HAP-1 (cell line): ENCODE measurements at places on chromosomes 4 and X.

DNA sequence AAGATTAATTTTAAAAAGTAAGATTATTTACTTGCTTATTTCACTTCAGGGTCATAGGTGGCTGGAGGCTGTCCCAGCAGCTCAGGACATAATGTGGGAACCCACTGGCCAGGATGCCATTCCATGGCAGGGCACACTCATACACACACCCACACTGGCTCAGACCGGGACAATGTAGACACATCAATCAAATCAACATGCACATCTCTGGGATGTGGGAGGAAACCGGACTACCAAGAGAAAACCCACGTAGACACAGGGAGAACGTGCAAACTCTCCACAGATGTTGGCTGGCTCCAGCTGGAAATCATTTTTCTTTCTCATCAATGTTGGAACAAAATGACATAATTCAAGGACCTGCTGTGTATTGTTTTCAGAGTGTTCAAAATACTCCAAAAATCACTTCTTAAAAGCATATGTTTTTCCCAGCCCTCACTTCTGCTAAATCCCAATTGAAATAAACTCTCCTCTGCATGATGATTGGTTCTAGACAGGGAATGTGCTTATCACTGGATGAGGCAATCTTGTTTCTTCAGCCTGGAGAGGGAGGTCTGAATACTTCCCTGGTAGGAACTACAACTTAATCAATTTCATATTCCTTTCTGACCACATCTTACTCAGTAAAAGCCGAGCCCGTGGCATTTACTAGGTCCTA is 18.6 kb upstream of the CPE start:
- DNase-seq = no peak

DNA sequence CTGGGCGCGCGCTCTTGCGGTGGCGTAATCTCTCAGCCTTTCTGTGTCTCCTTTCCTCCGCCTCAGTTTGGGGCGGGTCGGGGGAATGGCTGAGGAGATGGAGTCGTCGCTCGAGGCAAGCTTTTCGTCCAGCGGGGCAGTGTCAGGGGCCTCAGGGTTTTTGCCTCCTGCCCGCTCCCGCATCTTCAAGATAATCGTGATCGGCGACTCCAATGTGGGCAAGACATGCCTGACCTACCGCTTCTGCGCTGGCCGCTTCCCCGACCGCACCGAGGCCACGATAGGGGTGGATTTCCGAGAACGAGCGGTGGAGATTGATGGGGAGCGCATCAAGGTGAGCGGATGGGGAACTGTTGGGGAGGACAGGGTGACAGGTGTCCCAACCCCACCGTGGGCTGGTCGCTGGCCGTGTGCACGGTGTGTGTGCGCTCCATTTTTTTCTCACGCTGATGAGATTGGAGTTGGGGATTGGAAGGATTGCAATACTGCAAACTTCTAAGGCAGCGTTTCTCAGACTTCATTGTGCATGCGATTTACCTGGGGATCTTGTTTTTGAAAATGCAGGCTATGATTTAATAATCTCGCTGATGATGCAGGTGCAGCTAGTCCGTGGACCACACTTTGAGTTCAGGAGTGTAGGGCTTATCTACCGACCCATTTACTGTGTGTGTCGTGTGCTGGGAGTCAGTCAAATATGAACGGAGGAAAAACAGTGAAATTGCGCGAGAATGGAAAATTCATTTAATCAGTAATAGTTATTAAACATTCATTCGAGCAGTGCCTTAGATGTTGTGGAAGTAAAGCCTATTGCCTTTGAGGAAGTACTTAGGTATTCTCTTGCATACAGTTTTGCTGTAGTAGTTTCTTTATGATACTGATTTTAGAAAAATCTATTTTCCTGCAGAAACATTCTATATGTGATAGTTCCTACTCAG is at the start of gene RAB33B:
TSS of gene RAB33B (plus strand) at position 11 of the 935 bp plus-strand sequence. CDS start at position 86, 75 bp downstream.
- no peak for DNase-seq

DNA sequence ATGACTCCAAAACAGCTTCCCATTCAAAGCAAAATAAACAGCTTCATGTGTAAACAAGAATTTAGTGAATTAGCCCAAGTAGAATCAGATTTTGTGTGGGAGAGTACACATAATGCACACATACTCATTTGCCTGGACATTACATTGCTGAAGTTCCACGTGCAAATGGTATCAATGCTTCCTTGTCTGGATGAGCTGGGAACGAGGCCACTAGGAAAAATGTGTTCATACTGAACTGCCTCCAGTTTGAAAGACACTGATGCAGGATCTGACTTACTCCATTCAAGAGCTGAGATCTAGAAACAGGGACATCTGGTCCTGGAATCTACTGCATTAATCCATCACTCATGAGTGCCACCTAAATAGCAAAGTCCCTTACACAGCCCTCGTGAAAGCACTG is 228.0 kb downstream of the APBB2 start:
- no peak for DNase-seq

GRCh38 chr4:187598196-187598595 is 397.4 kb upstream of the ZFP42 start:
- no peak for DNase-seq

- DNase-seq = no peak
Measured at GRCh38 chrX:7372825-7373525, 225.0 kb upstream of the PUDP start.

DNA sequence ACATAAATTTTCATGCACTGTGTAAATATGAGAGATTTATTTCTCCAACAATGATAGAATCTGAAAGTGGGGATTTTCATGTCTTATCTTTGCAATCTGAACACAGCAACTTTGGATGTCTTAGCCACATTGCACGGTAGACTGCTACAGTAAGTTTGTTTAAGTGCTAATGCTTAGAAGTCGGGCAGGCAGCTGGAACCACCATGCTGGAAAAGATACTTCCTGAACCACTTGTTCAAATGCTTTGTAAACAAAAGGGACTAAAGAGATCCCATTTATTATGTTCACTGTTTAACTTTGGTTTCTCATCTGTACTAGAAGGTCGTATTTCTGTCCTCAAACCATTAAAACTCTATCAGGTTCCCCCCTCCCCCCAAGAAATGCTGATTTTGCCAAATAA is 555.9 kb upstream of the DIPK2B start:
- DNase-seq = no peak

DNA sequence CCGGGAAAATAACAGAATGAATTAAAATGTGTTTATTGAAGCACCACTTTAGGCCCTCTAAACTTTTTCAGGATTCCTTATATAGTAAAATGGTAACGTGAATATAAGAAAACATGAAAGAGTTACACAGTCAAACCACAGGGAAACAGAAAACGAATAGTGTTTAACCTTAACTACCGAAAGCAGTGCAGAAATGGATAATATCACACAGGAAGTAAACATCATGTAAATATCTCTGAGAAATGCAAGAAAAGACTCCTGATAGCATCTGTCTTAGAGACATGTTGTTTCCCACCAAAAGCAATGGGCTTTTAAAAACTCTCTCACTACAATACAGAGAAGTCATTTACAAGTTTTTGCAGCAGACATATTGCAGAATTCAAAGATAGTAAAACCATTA is 323.9 kb upstream of the CXXC4 start:
- no peak for DNase-seq

DNA sequence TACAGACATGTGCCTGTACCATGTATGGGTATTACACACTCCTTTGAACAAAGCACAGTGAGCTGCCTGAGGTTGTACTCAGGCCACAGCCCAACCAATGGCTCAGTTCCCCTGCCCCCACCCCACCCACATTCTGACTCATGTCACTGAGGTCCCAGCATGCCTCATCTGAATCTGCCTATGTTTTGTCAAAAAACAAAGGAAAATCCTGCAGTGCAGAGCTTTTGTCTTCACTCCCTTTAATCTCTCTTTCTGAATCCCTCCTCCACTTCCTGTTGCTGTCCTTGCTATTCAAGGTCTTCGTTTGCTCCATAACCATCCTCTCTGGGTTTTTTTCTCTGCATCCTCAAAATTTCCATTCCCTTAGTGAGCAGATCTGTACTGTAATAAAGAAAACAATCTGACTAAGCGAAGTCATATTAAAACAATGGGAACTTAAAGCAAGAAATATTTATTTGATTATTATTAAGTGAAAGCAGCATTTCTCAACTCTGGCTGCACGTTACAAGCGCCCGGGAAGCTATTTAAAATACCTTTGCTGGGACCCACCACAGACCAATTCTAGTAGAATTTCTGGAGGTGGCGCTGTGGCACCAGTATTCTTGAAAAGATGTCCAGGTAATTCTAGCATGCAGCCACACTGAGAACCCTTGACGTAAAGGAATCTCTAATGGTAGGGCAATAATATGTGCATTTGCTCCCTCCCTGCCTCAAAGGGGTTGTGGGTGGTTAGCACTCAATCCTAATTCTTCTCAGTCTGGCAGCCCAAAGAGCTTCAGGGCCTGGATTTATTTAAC is 8.7 kb downstream of the GUCY2F start:
- DNase-seq = peak; percentile 82

GRCh38 chrX:97372001-97372766 is 488.5 kb downstream of the RPA4 start:
- DNase-seq = peak; percentile 20

DNA sequence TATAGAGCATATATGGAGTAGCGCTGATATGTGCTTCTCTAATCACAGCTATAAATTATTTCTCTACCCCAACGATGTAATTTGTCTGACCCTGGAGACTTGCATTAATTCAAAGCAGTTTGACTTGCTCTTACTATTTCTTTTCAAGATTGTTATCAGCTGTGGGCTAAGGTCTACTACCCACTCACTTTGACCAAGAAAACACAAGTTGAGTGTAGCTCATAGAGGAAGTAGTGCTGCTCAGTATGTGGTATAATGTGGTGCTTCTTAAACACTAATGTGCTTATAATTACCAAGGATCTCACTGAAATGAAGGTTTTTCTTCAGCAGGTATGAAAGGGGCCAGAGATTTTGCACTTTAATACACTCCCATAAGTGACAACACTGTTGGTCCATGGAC is 70.1 kb downstream of the INPP4B start:
- DNase-seq = no peak

DNA sequence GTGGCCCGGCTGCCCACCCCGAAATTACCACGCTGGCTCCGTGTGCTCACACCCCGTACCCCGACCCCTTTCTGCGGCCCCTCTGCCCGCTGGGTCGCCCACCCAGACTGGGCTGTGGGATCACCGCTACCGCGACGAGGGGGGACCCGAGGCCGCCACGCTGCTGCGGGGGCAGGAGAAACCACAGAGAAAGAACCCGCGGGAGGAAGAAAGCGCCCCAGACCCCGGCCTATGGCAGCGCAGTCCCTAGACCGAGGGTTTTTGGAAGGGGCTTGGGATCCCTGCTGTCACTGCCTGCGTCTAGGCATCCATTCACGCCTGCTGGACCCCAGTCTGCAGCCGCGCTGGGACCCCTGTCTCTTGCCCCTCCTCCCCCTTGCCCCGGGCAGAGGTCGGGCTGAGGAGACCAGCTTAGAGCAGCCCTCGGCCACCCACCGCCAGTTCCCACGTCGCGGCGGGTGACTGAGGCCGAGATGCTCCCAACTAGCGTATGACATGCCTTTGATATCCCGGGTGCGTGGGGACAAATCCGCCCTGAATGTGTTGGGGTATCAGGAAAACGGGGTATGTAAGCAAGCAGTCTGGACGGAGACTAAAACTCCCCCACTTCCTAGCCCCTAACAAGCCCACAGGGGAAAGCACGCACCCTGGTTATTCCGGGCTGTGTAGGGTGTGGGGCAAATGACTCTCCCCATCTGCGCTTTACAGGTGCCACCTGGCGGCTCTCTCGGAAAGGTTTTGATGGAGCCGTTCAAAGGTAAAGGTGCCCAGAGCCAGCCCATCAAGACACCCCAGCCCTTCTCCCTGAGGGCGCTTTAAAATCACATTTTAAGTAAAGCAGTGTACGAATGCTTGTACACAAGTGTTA is 862 bp upstream of the INPP4B start:
- peak; percentile 32 for DNase-seq

- DNase-seq = no peak
Measured at GRCh38 chr4:183038436-183038835, 60.6 kb upstream of the WWC2 start.

DNA sequence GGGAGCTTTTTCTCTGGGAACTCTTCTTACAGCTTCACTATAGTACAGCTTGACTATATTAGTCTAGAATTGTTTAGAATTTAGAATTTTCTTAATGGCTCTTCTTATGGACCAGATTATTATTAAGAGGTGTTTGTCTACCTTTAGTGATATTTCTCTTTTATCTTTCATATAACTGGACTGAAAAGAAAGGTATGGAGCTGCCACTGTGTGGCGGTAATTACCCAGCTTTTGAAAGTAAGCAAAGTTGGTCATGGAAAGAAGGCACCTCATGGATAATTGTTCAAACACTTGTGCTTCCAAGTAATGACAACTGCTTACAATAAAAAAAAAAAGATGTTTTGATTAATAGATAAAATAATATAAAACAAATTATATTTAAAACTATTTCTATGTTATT is 1112.5 kb downstream of the TECRL start:
- DNase-seq = no peak

DNA sequence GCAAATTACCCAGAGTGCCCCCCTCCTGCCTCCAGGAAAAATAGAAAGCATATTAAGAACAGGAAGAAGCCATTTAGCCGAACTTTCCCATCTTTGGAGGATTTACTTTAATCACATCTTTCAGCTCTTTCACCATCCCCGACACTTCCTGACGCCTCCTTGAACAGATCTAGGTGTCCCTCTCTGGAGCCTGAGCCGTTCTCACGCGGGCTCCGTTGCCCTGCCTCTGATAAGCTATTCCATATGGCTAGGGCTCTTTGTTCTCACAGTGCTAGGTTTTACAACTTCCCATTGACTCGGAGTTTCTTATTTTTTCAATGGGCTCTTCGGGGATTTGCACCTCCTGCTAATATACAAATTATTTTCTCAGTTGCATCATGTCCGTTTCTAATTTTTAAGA is 82.1 kb upstream of the GPC4 start:
- peak; percentile 63 for DNase-seq

DNA sequence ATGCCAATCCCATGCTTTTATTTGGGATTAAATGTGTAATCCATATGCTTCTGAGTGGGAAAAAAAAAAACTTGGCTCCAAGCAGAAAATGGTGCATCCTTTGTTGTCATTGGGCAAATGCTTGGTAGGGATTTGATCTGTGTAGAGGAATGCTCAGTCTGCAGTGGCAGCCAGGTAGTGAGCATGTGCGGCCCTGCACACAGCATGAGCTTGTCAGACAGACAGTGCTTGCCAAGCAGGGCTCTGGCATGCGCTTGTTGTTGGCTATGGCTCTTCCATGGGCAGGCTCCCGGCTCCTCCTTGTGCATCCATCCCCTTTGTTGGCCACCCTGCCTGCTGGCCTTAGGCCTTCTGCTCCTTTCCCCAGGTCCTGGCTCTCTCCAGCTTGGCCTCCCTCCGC is 130.3 kb downstream of the GPR143 start:
- DNase-seq = no peak
